ENCODE measurements at places on chromosomes 7 and 10. TPM values are rescaled to one million over a fixed set of nuclear protein-coding genes. Genes with fewer than 3 reads are reported as not detected.

The PTPN20 gene
- total RNA-seq, result not detected

The MCM10 gene
- 2.6 TPM for total RNA-seq

The CLDN3 gene
- total RNA-seq, result not detected

The HOXA7 gene
- total RNA-seq, result not detected

The MKI67 gene
- total RNA-seq, result 5.1 TPM

The GFRA1 gene
- 0.36 TPM for total RNA-seq

The TMEM209 gene
- total RNA-seq, result 7.6 TPM

The EDRF1 gene
- 9.4 TPM for total RNA-seq

The HNRNPA2B1 gene
- 84.7 TPM for total RNA-seq

The SEMA3D gene
- 0.49 TPM for total RNA-seq

The WNT2 gene
- total RNA-seq, result not detected

The NPC1L1 gene
- 0.18 TPM for total RNA-seq

The TTYH3 gene
- 48.1 TPM for total RNA-seq

The TMEM229A gene
- 2.1 TPM for total RNA-seq

The ELAPOR2 gene
- 1.3 TPM for total RNA-seq

The SDK1 gene
- total RNA-seq, result 0.72 TPM

The SFRP5 gene
- total RNA-seq, result 0.90 TPM

The TSPAN15 gene
- 6.0 TPM for total RNA-seq

The CAMK1D gene
- 2.9 TPM for total RNA-seq

The POU6F2 gene
- not detected for total RNA-seq

The TAC1 gene
- not detected for total RNA-seq

Measured in cardiac atrium fibroblast (primary cell).